ENCODE measurements at places on chromosomes 4 and X.
A peak's percentile ranks its signal among the peaks of the same experiment; 100 is the strongest.

- DNase-seq = no peak
Observed at GRCh38 chr4:10753856-10754402, 69.4 kb upstream of the CLNK start.

DNA sequence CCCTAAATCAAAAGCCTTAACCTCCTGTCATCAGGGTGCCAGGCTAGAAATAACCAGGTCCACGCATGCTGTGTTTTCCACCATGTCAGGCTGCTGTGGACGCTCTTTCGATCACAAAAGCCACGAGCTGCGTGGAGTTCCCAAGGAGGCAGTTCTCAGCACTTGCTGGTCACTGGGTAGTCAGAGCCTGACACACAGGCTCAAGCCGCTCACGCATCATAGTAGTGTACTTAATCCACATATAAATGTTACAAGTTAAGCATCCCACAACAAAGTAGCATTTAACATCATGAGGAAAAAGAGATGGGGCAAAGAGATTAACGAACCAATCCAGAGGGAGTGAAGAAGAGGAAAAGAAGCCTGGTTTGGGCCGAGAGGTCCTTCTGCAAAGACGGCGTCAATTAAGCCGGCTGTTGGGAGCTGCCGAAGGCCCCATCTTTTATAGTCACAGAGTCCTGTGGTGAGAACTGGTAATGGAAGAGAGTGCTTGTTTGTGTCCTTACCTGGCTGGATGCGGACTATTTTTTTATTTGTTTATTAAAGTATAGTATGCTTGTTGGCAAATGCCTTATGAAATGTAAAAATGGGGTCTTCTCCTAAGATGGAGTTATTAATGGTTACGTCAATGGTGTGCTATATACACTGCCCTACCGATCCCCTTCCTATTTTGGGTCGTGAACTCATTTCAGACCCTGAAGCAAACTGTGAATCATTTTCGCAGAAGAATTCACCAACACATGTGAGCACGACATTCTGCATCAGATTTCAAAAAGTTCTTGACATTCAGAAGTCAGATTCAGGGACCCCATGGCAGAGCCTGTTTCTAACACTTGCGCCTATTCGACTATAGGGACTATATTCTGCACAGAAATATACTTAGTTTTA lies 675 bp downstream of the PRIMPOL start:
- DNase-seq = no peak

DNA sequence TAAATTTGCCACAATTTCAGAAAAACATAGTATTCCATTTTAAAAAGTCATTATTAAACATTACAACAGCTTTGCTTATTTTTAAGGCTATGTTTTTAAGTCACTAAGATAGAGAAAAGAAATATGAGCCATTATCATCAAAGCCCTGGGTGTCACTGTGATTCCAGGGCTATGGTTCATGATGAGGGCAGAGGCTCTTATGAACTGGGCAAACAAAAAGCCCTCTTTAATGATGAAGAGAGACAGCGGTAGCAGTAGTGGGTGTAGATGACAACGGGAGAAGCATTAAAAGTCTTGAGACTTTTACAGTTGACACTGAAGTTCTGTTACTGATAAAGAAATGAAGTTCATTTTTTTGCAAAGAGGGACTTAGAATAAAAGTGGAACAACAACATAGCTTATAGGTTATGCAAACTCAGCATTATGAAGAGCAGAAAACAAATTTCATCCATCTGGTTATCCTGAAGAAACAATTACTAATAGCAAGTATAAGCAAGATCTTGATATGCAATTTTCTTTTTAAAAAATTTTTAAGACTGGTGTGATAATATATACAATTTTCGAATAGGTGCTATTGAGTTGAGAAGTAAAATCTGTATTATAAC lies 202.7 kb upstream of the ETNPPL start:
- no peak for DNase-seq

DNA sequence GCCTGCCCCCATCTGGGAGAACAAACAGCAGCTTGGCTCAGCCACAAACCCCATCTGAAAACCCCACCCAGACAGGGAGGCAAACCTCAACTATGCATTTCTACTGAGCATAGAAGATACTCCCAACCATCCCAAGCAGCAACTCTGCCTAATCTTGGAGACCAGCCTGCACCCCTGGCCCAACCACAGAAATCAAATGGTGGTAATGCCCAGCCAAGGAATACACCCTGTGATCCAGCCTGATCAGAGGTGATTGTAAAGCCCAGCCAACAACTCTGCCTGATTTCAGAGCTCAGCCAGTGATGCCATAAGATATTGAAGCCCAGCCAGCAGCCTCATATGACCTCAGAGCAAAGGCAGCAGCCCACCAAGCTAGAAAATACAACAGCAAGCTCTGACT lies 19.8 kb downstream of the TMLHE start:
- no peak for DNase-seq

DNA sequence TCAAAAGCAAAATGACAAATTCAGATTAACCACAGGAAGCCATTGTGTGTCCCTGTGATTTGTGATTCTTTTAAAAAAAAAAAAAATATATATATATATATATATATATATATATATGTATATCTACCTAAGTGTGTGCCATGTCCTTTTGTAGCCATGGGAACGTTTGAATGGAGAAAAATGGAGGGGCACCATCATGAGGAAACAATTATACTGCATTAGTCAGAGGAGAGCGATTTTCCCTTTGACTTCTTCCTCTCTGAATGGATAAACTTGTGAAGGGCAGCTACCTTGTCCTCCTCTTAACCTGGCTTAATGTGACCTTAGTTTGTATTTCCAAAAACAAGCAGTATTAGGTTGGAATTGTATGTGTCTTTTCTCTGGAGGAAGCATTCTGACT lies 23.3 kb upstream of the CBLL2 start:
- DNase-seq = no peak

DNA sequence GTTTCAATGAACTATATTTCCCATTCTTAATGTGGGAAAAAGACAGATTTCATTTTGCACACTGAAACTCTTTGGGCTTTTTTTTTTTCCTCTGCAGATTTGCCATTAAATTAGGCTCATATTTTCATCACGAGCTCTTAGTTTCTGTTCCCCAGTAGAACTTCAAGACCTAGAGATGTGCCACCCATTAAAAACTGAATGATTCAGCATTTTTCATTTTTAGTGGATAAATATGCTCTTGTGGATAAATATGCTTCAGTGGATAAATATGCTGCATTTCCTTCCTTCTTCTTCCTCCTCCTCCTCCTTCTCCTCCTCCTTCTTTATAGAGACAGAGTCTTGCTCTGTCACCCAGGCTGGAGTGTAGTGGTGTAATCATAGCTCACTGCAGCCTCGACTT lies 322.4 kb upstream of the PRKX start:
- DNase-seq = no peak

DNA sequence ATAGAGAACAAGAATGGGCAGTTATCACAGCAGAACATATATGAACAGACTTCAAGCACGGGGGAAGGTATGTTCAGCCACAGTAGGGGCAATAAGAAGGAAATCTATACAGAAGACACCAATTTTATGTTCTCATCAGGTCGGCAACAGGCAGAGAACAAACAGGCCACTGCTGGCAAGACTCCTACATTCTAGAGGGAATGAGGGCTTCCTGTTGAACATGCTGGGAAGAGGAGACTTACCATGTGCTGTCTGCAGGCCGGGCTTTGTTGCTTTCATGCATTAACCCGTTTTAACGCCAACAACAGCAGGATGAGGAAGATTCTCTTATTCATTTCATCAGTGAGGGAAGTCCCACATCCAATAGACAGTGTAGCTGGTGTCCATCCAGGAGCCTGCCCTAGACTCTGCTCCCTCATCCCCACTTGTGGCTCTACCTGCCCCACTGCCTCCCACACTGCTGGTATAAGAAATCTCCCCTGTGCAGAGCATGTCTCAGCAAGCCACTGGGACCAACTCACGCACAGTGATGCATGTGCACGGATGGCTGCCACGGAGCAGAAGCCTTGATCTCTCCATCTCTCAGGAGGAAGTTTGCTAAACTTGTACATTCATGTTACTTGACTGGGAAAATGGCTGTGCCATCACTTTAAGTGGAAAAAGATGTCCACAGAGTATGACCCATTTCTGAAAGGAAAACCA lies 84.5 kb downstream of the ACOX3 start:
- DNase-seq = no peak

GRCh38 chr4:77012726-77013125 lies 63.1 kb downstream of the CCNI start:
- DNase-seq = no peak

DNA sequence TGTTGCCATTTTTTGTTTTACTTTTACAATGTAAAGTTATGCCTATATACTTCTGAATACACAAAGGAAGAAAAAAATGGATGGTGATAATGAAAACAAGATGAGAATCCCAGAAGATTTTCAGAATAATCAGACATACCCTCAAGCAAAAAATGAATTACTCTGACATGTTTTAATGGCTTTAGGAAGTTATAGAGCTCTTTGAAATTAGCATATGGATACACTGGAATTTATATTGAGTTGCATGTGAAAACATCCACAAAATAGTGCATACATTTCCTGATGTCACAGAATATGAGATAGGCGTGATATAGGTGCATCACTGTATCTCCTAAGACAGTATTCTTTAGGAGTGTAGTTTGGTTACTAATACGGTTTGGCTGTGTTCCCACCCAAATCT lies 351.3 kb downstream of the SLC7A11 start:
- no peak for DNase-seq

GRCh38 chr4:75058486-75058885 lies 125.6 kb downstream of the PARM1 start:
- DNase-seq = no peak

DNA sequence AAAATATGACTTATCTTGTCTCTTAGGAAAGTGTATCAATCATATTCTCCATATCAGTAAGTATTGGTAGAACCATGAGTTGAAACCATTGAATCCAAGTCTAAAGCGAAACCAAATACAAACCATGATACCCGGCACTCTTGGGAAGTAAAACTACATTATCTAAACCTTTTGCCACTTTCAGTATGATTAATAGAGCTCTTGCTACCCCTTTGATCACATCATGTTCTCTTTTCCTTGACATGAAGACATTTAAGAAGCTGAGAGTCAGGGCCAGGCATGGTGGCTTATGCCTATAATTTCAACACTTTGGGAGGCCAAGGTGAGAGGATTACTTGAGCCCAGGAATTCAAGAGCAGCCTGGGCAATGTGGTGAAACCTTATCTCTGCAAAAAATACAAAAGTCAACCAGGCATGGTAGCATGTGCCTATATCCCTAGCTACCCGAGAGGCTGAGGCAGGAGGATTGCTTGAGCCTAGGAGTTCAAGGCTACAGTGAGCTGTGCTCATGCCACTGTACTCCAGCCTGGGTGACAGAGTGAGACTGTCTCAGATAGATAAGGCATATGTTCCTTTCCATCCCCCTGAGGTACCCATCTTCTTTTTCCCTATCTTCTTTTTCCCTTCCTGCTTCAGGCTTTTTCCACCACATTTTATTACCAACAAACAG lies 45.4 kb downstream of the CEP135 start:
- DNase-seq = peak; percentile 43

- DNase-seq = no peak
Observed at GRCh38 chrX:133606990-133607389, 191.7 kb upstream of the GPC4 start.

DNA sequence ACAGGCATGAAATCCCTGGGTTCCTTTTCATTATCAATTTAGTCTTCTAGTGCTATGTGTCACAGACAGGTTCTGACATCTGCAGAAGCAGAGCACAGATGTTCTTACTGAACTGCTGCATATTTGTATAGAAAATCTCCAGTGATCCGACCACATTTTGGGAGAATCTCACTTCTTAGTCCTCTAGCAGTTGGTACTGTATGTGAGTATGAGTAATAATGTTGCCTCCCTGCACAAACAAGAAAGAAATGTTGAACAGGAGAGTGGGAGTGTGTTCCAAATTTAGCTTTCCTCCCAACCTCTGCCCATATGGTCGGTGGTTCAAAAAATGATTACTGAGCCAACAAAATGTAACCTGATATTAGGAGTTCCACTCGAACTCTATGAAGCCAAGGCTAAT lies 165.3 kb upstream of the GPC4 start:
- no peak for DNase-seq

DNA sequence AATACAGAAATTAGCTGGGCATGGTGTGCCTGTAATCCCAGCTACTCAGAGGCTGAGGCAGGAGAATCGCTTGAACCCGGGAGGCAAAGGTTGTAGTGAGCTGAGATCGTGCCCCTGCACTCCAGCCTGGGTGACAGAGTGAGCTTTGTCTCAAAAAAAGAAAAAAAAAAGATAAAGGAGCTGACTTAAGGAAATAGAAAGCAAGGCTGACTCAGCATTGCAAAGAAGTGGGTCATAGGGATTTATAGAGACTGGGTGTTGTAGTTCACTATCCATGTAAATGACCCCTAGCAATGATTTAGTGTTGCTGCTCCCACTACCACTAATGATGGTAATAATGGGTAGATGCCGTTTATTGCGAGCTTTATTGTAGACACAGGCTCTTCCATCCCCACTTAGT lies 47.6 kb downstream of the ADD1 start:
- no peak for DNase-seq

GRCh38 chr4:33189169-33189568 lies 2469.0 kb downstream of the PCDH7 start:
- DNase-seq = no peak

- DNase-seq = no peak
Observed at GRCh38 chr4:2434420-2434819, 15.7 kb downstream of the CFAP99 start.

DNA sequence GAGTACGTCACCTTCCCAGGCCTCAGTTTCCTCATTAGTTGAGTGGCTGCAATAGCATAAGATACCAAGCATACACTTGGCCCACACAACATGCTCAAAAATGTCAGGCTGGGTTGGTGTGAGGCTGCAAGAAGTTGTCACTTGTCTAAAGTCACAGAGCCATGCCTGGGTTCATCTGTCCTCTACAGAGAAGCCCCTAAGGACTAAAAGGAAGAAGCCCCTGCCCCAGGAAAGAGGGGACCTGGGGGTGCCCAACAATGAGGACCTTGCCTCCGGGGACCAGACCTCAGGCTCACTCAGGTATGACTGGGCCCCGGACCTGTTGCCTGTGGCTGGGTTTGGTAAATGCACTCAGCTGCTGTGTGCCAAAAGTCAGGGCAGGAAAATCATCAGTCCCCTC lies 82.7 kb downstream of the CRMP1 start:
- DNase-seq = no peak

GRCh38 chr4:129342819-129343408 lies 247.0 kb downstream of the C4orf33 start:
- DNase-seq = no peak

All from GM13976 (cell line).